ENCODE measurements at places on chromosomes 5 and 9. TPM values are rescaled to one million over a fixed set of nuclear protein-coding genes. Genes with fewer than 3 reads are reported as not detected.

SPINK1 gene
- total RNA-seq: not detected

LCP2 gene
- total RNA-seq: not detected

ACOT12 gene
- not detected for total RNA-seq

ASS1 gene
- total RNA-seq: 2.0 TPM

PCDHB4 gene
- total RNA-seq: 0.22 TPM

SPINK7 gene
- not detected for total RNA-seq

ARHGEF28 gene
- total RNA-seq: 52.0 TPM

BARX1 gene
- total RNA-seq: not detected

FAM221B gene
- not detected for total RNA-seq

SPATA31D4 gene
- total RNA-seq: not detected

SOHLH1 gene
- total RNA-seq: not detected

SLC4A9 gene
- total RNA-seq: not detected

INSL4 gene
- total RNA-seq: not detected

FRMD3 gene
- 3.7 TPM for total RNA-seq

IL6ST gene
- 908 TPM for total RNA-seq

TXNDC8 gene
- not detected for total RNA-seq

PCDHA1 gene
- under 0.01 TPM for total RNA-seq

SPINK5 gene
- not detected for total RNA-seq

BTNL3 gene
- under 0.01 TPM for total RNA-seq

OBP2B gene
- total RNA-seq: not detected

TPRN gene
- 2.3 TPM for total RNA-seq

NANS gene
- 83.1 TPM for total RNA-seq

HTR1A gene
- total RNA-seq: not detected

IL17B gene
- total RNA-seq: not detected

LAMC3 gene
- 1.5 TPM for total RNA-seq

FYB1 gene
- not detected for total RNA-seq

ZFP2 gene
- total RNA-seq: 0.33 TPM

HTR4 gene
- not detected for total RNA-seq

MAP1B gene
- total RNA-seq: 46.2 TPM

ZBED3 gene
- 0.95 TPM for total RNA-seq

TMOD1 gene
- 0.87 TPM for total RNA-seq

ERCC6L2 gene
- 57.0 TPM for total RNA-seq

GCNT4 gene
- total RNA-seq: 0.11 TPM

KCNV2 gene
- not detected for total RNA-seq

WDR31 gene
- total RNA-seq: 0.54 TPM

SPOCK1 gene
- total RNA-seq: 0.52 TPM

CTXN3 gene
- not detected for total RNA-seq

CTSV gene
- 0.26 TPM for total RNA-seq

AGPAT2 gene
- total RNA-seq: 43.9 TPM

SARDH gene
- 0.11 TPM for total RNA-seq

EIF4EBP3 gene
- total RNA-seq: 2.2 TPM

TRIM36 gene
- total RNA-seq: 0.26 TPM
